T-helper 2 cell (primary cell): ENCODE measurements at places on chromosomes 16 and 17.

DNA sequence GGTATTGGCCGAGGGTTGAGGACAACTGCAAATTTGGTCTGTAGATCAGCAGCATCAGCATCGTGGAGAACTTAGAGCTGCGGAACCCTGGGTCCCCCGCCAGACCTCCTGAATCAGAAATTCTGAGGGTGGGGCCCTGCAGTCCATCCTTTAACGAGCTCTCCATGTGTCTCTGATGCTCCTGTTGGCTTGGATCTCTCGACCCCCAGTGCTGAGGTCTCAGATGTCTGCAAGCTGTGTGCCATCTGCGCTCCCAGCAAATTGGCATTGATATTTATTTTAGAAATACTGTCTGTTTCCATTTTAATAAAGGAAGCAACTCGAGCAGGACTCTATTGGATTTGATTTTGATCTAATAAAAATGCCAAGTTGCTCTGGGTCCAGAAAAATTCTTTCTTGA lies 250.0 kb downstream of the KATNIP start:
- no peak for DNase-seq

GRCh38 chr17:46764709-46765401 lies 53.6 kb downstream of the WNT3 start:
- no peak for DNase-seq

DNA sequence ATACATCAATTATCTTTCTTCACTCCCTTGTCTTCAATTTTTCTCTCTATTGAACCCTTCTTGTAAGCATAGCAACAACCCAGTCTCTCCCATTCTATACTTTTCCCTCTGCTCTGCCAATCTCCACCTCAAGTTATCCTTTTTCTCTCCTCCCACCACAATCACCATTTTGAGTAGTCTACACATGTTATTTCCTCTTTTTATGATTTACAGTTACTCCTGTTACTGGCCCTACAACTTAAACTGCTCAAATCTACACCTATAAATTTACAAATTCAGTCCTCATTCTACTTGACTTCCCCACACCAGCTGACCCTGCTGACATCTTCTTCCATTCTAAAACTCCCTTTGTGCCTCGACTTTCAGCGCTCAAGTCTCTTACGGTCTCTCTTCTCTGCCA lies 84.6 kb downstream of the SPAG9 start:
- DNase-seq = no peak

GRCh38 chr17:60332574-60332973 lies 59.4 kb downstream of the USP32 start:
- DNase-seq = no peak

DNA sequence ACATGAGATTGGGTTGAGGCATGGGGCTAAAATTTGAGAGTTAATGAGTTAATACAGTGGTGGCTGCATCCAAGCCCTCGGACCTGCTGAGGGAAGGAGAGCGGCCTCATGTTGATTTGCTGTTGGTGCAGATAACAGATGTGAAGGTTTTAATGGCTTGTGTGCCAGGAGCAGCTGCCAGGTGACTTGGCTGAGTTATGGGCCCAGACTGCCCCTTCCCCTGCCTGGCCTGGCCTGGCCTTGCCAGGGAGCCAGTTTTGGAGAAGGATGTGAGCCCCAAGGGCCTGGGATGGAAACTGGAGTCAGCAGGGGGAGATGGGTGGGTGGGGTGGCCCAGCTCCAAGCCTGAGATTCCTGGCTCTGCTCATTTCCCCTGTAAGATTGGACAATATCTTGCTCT lies 230.1 kb downstream of the CBLN1 start:
- no peak for DNase-seq

DNA sequence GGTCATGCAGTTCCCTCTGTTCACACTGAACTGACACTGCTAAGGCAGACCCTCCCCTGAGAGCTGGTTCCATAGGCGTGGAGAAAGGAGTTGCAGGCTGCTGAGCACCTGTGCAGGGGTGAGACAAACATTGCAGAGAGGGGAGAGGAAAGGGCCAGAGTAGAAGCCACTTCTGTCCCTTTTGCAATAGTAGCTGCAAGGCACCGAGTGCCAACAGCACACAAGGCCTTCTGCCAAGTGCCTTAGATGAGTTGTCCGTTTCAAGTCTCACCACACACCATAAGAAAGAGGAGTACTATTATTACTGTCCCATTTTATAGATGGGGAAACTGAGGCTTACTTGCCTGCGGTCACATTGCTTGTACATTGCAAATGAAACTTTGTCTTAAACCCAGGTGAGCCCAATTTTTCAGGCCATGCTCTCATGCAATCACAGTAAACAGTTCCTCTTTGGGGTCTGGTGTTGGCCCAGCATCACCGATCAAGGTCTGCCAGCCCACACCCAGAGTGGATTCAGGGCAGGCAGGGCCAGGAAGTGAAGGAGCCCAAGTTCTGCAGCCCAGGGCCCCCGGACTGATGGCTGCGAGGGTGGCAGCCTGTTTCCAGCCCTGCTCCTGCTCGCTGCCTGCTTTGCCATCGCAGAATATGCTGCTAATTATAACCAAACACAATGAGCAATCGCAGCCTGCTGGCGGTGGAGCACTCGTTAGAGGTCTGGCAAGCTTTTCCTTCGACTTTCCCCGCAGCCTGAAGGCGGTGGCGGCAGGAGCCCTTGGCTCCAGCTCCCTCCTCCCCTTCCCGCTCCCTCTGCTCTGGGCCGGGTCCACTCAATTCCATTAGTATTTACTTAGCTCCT lies 36.8 kb upstream of the DYNLL2 start:
- no peak for DNase-seq

DNA sequence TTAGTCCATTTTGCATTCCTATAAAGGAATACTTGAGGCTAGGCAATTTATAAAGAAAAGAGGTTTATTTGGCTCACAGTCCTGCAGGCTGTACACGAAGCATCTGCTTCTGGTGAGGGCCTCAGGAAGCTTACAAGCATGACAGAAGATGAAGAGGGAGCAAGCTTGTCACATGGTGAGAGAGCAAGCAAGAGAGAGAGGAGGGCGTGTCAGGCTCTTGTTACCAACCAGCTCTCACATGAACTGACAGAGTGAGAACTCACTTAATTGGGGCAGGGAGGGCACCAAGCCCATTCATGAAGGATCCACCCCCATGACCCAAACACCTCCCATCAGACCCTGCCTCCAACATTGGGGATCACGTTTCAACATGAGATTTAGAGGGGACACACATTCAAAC lies 1.6 kb downstream of the CHCT1 start:
- peak; percentile 11 for DNase-seq
